ENCODE measurements at places on chromosomes 3 and 15.

GRCh38 chr3:50352781-50353180 is 2.1 kb downstream of the CYB561D2 start:
- DNase-seq: no peak

DNA sequence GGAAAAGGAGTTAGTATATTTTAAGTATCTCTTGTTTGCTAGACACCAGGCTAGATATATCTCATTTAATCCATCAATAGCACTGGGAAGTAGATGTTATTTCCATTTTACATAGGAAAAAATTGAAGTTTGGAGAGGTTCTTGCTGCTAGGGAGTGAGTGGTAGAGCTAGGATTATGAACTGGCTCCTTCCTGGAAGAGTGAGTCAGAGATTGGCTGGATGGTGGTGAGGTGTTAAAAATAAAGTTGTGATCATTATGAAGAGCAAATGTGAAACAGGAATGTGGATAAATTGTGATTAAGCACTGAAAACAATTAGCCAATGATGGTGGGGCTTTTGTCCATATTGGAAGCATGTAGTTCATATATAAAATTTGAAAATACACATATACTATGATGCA is 234.2 kb downstream of the WNT5A start:
- no peak for DNase-seq

GRCh38 chr3:48553886-48554845 is 2.4 kb downstream of the PFKFB4 start:
- no peak for DNase-seq

GRCh38 chr3:170809007-170809974 is 60.7 kb downstream of the RPL22L1 start:
- DNase-seq: peak; percentile 6

GRCh38 chr3:69410301-69410700 is 24.4 kb upstream of the FRMD4B start:
- DNase-seq: peak; percentile 70

DNA sequence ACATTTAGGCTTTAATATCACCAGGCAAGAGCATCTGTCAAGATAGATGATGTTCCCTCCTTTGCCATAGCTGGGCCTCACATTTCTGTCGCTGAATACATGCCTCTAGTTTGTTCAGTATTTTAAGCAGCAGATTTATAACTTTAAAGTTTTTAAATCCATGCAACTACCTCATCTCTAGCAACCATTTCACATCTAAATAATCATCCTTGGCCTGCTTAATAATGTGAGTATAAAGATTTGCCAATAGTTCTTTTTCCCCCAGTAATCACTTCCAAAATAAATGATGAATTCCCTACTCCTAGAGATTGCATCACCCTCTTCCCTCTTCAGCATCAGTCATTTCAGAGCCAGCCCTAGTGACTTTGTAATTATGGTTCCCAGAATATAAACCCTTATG is 36.2 kb upstream of the FILIP1L start:
- DNase-seq: no peak

DNA sequence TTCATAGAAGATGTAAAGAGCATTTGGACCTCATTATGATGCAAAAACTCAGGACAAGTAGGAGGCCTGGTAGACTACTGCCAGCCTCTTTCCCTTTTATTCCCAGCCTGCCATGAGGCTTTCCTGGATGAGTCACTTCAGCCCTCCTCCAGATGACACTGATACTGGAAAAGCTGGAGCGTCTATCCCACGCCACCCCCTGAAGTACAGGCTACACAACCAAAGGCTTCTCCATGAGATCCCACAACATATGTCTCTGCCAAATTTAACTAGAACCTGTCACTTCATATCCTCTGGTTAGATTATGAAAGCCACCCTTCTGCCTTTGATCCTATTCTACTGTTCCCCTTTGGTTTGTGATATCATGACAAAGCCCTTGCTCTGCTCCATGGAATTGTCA is 56.1 kb upstream of the CPNE4 start:
- no peak for DNase-seq

GRCh38 chr3:143559296-143559695 is 289.0 kb downstream of the SLC9A9 start:
- DNase-seq: no peak

DNA sequence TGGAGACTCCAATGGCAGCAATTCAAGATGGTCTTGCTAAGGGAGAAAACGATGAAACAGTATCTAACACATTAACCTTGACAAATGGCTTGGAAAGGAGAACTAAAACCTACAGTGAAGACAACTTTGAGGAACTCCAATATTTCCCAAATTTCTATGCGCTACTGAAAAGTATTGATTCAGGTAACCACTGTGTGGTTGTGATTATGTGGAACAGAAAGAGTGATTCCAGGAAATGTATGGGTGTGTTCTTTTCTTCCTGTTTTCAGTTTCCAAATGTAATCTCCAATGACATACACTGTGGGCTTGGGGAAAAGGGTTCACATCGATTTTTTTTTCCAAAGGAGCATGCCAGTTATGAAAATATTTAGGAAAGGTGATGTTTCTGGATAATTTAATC is 10.9 kb downstream of the SCG3 start:
- DNase-seq: no peak

DNA sequence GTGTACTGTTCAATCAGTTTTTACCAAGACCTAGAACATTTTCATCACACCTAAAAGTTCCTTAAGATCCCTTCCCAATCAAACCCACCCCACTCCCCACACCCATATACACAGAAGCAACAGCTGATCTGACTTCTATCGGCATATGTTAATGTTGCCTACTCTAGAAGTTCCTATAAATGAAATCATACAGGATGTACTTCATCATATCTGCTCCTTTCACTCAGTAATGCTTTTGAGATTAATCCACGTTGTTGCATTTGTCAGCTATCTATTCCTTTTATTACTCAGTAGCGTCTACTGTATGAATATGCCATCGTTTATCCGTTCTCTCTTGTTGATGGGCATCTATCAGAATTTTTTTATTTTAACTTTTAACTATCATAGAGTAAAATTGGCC is 14.3 kb upstream of the FILIP1L start:
- DNase-seq: no peak

DNA sequence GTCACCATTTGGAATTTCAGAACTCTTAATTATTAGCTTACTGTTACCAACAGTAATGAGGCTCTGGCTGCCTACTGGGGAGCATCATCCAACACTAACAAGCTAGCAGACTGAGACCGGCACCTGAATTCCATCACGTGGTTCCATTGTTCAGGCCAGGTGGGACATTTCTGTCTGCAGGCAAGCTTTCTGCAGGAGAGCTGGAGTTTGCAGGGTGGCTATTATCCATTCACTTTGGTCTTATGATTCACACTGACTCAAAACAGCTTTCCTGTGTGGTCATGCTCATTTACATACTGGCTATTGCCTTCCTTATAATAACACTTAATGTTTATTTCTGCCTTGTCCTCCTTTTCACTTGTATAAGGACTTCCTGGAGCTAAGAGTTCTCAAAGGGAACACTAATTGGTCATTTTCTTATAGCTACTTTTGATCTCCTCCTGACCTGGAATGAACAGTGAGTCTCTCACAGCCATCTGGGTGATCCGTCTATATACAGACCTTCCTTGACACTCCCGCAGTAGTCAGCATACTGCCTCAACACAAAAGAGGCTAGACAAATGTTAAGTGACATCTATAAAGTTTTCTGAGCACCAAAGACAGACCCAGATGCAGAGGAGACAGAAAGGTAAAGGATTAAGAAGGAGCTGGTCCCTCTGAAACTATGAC is 695.4 kb downstream of the FHIT start:
- DNase-seq: no peak

GRCh38 chr15:39127925-39128617 is 452.8 kb upstream of the THBS1 start:
- no peak for DNase-seq

Data from neural crest cell (in vitro differentiated cells).